ENCODE measurements at places on chromosomes 5 and 9. TPM values are rescaled to one million over a fixed set of nuclear protein-coding genes. Genes with fewer than 3 reads are reported as not detected.

GRCh38 chr5:54469622-54470021, 14.1 kb downstream of the HSPB3 start:
- peak overlapping the region; percentile 0 for H3K4me3 ChIP-seq
- H3K36me3 ChIP-seq, result no peaks in the 10 kb centered on the region
- no peaks in the 10 kb centered on the region for H3K27me3 ChIP-seq

The PCDHB7 gene
- 1.0 TPM for total RNA-seq

DNA sequence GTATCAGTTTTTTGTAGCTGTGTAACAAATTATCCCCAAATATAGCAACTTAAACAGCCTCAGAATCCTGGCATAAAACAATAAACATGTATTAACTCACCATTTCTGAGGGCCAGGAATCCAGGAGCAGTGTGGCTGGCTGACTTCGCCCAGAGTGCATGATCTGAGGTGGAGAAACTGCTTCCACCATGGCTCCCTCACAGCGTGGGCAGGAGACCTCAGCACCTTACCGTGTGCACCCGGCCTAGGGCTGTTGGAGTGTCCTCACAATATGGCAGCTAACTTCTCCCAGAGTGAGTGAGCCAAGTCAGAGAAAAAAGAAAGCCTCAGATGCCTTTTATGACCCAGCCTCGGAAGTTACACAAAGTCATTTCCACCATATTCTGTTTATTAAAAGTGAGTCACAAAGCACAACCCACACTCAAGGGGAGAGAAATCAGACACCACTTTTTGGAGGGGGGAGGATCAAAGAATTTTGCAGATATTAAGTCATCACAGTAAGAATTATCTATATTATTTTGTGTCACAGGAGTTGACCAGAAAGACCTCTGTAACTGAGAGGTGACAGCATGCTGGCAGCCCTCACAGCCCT, 59.6 kb downstream of the TSTD2 start:
- no peaks in the 10 kb centered on the region for H3K27me3 ChIP-seq
- no peaks in the 10 kb centered on the region for H3K36me3 ChIP-seq
- no peak overlapping the region for H3K27ac ChIP-seq
- H3K4me3 ChIP-seq, result no peak overlapping the region
- no peaks in the 10 kb centered on the region for H3K4me1 ChIP-seq
- no peak for DNase-seq

- peak overlapping the region; percentile 23 for H3K4me3 ChIP-seq
- H3K27me3 ChIP-seq, result peaks cover 2% of the 10 kb centered on the region
- no peak for DNase-seq
- no peaks in the 10 kb centered on the region for H3K36me3 ChIP-seq
- no peak overlapping the region for H3K27ac ChIP-seq
These were observed 155.8 kb upstream of the IRX4 start for GRCh38 chr5:2038321-2039179.

- no peaks in the 10 kb centered on the region for H3K27me3 ChIP-seq
- H3K4me1 ChIP-seq, result peaks cover 18% of the 10 kb centered on the region
These were observed 33.0 kb downstream of the MAMDC2 start for GRCh38 chr9:70076678-70077077.

GRCh38 chr5:15938961-15939360, 240.6 kb downstream of the MARCHF11 start:
- DNase-seq, result peak; percentile 95
- no peaks in the 10 kb centered on the region for H3K27me3 ChIP-seq
- H3K27ac ChIP-seq, result peak overlapping the region; percentile 63
- peaks cover 17% of the 10 kb centered on the region for H3K4me1 ChIP-seq
- H3K36me3 ChIP-seq, result no peaks in the 10 kb centered on the region
